ENCODE measurements at places on chromosomes 2 and 18.

GRCh38 chr2:189425676-189426075 lies 15.6 kb upstream of the WDR75 start:
- no peak for DNase-seq

DNA sequence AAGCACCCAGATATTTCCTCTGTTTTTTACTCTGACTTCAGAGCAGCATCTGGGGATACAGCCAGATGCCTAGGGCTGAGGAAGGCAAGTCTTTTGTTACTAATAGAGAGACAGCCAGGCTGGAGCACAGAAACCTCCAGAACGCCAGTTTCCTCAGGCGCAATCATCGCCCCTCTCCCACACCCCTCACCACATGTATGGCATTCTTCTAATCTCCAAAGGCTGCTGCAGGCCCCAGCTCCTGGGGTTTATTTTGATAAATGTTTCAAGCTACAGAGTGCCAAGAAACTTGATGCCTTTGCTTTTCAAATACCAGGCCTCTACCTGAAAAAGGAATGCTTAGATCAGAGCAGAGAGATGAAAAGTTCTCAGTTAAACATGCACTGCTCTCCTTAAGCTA lies 283.6 kb downstream of the RBM43 start:
- DNase-seq: no peak

GRCh38 chr2:126913881-126914615 lies 15.4 kb downstream of the TEX51 start:
- DNase-seq: no peak

DNA sequence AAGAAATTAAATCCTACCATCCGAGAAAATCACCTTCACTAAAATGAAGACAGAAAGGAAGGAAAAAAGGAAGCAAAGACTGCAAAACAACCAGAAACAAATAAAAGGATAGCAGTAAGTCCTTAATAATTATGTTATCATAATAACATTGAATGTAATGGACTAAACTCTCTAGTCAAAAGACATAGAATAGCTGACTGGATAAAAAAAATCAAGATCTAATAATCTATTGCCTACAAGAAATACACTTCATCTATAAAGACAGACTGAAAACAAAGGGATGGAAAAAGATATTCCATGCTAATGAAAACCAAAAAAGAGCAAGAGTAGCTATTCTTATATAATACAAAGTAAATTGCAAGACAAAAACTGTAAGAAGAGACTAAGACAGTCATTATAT lies 48.5 kb upstream of the SGPP2 start:
- DNase-seq: no peak

DNA sequence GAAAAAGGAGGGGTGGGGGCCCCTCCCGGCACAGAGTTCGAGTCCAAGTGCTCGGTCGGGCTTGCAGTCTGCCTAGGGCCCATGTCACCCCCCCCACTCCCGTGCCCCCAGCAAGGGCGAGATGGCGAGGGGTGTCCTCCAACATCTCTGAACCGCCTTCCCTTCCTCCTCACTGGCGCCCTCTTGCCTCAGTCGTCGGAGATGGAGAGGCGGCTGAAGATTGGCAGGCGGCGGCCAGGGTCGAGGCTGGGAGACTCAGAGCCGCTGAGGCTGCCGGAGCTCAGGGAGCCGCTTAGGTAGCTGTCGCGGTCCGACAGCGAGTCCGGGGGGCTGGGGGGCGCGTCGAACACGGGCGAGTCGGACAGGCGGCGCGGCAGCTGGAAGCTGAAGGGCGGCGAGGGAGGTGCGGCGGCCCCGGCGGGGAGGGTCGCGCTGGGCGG lies 2.3 kb downstream of the ZFP36L2 start:
- peak; percentile 82 for DNase-seq

GRCh38 chr2:37507703-37508102 lies 163.3 kb downstream of the QPCT start:
- no peak for DNase-seq

- no peak for DNase-seq
These were observed 3.3 kb downstream of the KATNAL2 start for GRCh38 chr18:46920653-46921052.

DNA sequence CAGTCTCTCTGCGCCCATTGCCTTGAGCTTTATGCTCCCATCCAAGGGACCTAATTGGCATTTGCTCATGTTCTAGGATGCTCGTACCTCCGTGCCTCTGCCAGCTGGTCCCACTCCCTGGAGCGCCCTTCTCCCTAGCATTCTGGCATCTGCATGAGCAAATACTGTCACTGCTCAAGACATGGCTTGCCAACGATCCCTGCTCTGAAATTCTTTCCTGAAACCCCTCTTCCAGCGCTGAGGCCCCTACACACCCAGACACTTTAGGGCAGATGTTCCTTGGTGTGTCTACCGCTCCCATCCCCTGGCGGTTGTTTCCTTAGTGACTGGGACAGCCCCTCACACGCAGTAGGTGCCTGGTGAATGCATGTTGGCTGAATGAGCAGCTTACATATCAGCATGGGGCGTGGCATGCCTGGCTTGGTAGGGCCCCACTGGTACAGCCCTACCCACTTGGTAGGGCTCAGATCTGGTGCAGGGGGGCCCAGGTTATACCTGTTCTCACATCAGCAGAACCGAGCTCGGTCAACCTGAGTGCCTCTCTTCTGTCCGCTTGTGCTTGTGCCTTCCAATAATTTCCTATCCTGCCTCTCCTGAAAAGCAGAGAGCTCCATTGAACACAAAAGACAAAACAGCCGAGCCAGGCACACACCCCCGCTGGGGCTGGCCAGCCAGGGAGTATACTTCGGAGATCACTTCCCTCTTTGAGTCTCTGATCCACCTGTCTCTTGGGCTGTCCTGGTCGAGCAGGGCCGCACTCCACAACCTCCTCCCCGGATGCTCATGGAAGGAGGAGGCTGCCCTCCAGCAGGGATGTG lies 59.2 kb downstream of the INHBB start:
- no peak for DNase-seq

DNA sequence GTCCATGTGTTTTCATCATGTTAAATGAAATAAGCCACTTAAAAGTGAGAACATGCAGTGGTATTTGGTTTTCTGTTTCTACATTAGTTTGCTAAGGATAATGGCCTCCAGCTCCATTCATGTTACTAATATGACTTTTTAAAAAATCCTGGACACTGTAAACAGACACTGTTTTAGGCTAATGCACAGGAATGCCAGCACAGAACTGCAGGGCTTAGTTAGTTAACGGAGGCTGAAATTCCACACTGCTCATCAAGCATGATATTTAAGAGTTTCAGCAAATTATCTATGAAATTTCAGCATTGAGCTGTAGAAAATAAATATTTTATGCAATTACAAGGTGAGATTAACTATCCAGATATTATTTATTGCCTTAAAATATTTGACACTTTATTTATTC lies 42.5 kb upstream of the PAX3 start:
- no peak for DNase-seq

Data from CD4-positive, alpha-beta T cell treated with Interleukin-6 at 100 ng/mL for 8 hours (primary cell).